ENCODE measurements at places on chromosomes 3 and 15.

DNA sequence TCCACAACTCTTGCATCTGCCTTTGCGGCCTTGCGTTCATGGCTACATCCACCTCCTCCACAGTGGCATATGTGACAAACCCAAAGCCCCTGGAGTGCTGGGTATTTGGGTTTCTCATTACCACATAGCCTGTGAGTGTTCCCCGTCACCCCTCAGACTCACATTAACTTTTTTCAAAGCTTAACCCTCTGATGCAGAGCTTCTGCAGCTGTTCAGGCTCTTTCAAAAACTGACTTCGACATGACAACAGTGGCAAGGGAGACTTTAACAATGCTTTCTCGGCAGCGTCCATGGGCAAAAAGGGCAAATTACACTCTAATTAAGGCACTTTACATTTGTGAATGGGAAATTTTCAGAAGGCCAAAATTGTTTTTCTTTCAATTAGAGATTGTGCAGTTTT is 343.2 kb downstream of the UNC13C start:
- no peak for DNase-seq

- DNase-seq: no peak
Measured at GRCh38 chr15:86004061-86004460, 75.6 kb upstream of the AGBL1 start.

DNA sequence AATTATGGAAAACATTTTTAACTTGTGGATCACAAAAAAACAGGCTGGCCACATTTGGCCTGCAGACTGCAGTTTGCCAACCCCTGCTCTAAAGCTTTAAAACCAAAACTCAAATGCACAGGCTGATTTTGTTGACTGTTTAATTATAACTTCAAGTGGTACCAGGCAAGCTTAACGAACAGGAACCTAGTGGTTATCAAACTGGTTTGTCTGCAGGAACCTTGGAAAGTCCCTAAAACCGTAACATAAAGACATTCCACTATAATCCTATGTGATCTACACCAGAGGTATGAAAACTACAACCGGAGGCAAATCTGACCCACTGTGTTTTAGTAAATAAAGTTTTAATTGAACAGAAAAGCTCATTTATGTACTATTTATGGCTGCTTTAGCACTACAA is 52.4 kb downstream of the TBL1XR1 start:
- DNase-seq: no peak

GRCh38 chr15:65796610-65797078 is 4.6 kb upstream of the DENND4A start:
- peak; percentile 44 for DNase-seq

- DNase-seq: no peak
Measured at GRCh38 chr3:180854887-180855286, 57.6 kb upstream of the FXR1 start.

GRCh38 chr15:58487724-58488120 is 55.9 kb downstream of the LIPC start:
- no peak for DNase-seq

DNA sequence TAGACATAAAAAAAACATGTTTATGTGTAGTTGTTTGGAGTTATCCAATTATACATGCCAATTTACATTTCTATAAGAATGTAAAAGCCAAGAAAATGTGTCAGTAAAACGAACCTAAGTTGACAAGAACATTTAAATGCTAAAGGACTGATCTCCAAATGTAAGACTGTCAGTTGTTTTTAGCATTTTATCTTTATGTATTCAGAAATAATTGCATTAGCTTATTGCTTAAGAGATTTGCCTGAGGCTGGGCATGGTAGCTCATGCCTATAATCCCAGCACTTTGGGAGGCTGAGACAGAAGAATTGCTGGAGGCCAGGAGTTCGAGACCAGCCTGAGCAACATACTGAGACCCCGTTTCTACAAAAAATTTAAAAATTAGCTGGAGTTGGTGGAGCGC is 26.9 kb downstream of the PXK start:
- DNase-seq: no peak

GRCh38 chr15:101153801-101154656 is 97.8 kb downstream of the CHSY1 start:
- DNase-seq: no peak

- DNase-seq: no peak
Measured at GRCh38 chr3:144852999-144853398, 881.4 kb downstream of the DIPK2A start.

DNA sequence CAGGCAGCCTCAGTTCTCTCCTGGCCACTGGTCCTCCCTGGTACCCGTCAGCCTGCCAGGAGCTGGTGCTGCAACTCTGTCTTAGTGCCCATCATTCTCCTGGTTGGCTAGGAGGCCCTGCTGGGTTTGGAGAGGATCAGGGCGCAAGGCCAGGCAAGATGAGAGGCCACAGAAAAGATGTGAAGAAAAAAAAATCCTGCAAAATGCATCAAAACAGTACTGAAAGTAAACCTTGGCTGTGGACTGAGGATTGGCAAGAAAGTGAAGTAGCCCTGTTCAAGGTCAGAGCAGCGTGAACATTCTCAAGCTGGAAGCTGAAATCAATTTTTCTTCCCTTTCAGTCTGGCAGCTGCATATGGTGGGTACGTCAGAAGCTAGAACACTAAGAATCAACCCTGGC is 74.2 kb downstream of the GTF2E1 start:
- DNase-seq: no peak

GRCh38 chr15:31292391-31293015 is 34.1 kb upstream of the KLF13 start:
- no peak for DNase-seq

GRCh38 chr15:41827290-41827879 is 507 bp upstream of the JMJD7 start:
- no peak for DNase-seq

- DNase-seq: no peak
Measured at GRCh38 chr3:192991356-192991755, 73.7 kb upstream of the MB21D2 start.

DNA sequence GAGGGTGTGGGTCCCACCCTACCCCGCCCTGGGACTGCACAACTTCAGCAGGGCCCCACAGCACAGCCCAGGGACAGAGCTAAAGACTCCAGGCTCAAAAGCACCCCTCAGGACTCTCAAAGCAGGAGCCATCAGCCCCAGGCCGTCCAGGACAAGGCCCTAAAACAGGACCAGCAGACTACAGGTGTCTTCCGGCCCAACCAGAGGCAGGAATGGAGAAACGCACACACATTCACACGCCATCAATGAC is 26.1 kb downstream of the ATRIP start:
- peak; percentile 40 for DNase-seq

DNA sequence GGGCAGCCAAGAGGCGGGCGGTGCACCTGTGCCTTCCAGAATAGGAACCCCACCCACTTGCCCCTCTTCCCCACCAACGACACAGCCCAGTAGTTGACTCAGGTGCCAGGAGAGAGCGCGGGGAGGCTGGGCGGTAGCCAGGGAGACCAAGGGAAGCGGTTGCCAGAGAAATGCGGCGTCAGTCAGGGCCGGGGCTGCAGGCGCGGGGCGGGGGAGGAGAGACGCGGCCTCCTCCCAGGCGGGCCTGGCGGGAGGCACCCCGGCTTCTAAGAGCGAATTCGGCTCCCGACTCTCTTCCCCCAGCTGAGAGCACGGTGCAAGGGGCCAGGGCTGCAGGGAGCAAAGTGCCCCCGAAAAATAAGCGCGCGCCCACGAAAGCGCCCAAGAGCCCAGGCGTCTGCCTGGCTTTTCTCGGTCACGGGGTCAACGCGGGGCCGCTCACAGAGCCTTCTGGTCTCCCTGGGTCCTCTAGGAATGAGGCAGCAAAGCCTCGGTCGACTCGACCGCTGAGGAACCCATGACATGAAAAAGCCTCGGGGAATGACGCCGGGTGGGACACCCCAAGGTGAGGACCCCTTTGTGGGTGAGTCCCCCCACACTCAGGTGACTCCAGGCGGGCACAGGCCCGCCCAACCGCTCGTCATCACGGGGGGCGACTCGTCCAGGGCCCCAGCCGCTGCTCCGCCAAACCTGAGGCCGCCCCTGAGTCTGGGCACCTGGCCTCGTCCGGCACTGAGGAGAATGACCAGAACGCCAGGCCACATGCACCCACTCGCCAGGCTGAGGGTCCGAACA is 716 bp downstream of the CPEB1 start:
- DNase-seq: no peak

DNA sequence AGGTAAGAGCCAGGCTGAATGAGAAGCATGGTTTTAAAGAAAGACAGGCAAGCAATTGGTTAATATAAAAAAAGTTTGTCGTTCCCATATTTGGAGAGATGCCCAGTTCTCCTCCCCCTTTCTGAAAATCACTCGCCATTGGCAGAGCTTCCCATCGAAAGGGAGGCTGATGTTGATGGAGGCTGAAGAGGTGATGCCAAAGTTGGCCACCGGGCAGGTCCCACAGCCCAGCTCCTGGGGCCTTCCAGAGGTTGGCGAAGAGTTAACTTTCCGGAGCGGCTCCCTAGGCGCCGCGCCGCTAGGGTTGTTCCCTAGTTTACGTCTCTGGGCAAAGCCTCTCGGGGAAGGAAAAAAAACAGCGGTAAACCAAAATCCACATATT is 793 bp downstream of the PCOLCE2 start:
- peak; percentile 90 for DNase-seq

- DNase-seq: peak; percentile 60
Measured at GRCh38 chr3:73508330-73508954, 116.3 kb downstream of the PDZRN3 start.

DNA sequence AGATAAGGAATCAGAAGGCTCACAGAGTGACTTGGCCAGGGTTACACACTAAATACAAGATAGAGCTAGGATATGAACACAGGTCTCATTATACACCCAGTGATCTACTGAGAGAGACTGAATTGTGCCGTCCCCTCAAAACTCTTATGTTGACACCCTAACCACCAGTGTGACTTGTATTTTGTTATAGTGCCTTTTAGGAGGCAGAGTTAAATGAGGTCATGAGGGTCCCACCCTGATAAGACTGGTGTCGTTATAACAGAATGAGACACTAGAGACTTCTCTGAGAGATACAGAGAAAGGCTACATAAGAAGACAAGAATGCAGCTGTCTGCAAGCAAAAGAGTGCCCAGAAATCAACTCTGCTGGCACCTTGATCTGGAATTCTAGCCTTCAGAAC is 12.6 kb downstream of the KPNA1 start:
- DNase-seq: no peak

DNA sequence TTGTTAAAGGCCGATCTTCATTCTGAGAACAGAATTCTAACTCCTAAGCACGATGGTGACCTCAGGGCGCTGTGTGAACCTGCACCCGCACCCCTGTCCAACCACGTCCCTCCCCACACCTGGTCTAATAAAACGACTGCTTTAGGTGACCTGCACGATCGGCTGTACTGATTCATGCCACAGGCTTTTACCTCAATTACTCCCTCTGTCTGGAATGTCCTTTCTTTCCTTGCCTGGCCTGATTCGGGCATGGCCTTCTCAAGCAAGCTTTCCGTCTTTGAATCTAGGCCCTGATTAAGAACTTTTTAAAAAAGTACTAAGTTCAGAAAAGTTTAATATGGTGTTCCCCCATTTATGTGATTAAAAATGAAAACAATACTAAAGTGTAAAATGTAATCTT is 842 bp upstream of the U2SURP start:
- no peak for DNase-seq

GRCh38 chr15:43253431-43254403 is 13.0 kb downstream of the TGM5 start:
- DNase-seq: no peak

DNA sequence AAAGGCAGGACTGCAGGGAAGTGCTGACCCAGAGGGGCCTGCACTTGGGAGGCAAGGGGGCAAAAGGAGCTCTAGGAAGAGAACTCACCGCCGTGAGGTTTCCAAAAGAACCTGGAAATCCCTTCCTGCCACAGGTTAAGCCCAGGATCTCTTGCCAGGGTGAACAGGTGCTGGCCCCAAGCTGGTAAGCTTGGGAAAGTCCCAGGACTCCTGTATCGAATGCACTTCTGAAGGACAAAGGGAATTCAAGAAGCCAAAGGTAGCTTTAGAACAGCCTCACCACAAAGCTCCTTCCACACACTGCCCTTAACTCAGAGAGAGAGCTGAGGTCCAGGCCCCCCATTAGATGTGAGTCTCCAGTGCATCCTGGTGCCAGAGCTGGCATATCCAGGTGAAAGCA is 11.9 kb upstream of the SKIC8 start:
- no peak for DNase-seq

DNA sequence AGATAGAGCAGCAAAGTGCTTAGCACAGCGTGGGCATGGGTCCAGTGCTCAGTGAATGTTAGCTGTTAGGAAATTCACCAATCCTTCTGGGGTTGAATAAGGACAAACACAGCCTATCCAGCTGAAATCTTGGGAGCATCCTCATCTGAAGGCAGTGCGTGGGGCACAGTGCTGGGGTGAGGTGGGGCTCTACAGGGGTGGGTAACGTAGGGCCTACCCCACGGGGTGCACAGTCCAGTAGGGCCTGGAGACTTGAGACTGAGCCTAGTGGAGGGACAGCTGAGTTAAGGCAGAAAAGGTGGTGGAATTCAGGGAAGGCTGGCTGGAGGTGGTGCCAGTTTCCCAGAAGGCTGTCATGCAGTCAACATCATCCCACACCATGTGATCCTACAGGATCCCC is 73.0 kb downstream of the ISG20 start:
- DNase-seq: no peak

DNA sequence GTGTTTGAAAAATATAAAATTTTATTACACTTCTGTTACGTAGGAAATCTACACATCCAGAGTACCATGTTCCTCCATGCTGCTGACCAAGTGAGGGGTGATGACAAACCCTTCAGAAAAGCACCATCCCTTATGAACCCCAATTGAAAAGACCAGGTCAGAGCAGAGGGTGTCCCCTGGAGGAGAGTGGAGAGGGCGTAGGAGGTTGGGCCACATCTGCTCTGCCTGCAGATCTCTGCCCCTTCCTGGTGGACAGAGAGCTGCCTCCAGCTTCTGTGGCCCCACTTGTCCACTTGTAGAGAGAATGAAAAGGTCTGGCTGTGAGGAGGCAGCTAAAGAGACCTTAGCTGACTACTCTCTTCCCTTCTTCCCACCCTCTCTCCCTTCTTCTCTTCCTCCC is 55.5 kb downstream of the GLDN start:
- DNase-seq: no peak

DNA sequence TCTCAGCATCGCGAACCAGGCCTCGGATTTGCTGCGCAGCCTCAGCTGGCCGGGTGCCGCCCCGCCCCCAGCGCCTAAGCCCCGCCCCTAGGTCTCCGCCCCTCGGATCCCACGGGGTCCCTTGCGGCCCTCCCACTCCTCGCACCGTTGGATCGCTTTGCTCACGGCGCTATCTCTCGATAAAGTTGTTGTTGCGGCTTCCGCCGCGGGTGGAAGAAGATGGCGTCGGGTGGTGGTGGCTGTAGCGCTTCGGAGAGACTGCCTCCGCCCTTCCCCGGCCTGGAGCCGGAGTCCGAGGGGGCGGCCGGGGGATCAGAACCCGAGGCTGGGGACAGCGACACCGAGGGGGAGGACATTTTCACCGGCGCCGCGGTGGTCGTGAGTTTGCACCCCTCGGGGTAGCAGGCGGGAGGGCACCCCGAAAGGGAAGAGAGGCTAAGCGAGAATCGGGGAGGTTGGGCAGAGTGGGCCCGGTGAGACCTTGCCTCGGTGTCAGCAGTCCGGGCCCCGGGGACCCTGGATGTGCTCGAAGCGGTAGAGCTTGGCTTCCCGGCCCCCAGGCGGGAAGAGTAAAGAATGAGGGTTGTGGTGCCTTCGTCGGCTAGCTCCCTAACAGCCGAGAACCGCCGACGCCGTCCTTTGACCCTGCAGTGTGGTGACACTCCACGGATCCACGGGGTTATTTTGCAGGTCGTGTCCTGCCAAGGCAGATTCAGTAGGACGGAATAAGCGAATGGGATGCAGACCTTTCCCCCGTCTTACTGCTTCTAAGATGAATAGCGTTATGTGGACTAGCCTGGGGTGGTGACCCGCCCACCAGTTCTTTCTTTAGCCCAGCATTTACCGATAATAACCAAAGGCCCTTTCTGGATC is at the start of gene SNX1:
TSS of gene SNX1 (plus strand) at position 188 of the 873 bp plus-strand sequence. CDS start at position 220, 32 bp downstream.
- DNase-seq: peak; percentile 95

Measured in A549 (cell line).